GM23248 (cell line): ENCODE measurements at places on chromosomes 3 and 15. TPM values are rescaled to one million over a fixed set of nuclear protein-coding genes. Genes with fewer than 3 reads are reported as not detected.

EFCAB12 gene
- total RNA-seq: not detected in 2 replicates

NPRL2 gene
- total RNA-seq: 17.9 and 20.2 TPM in 2 replicates

GOLGA6L7 gene
- not detected in 2 replicates for total RNA-seq

RAB6B gene
- 0.38 and 0.76 TPM in 2 replicates for total RNA-seq

KLHL6 gene
- not detected in 2 replicates for total RNA-seq

EEFSEC gene
- total RNA-seq: 3.7 and 4.9 TPM in 2 replicates

DNA sequence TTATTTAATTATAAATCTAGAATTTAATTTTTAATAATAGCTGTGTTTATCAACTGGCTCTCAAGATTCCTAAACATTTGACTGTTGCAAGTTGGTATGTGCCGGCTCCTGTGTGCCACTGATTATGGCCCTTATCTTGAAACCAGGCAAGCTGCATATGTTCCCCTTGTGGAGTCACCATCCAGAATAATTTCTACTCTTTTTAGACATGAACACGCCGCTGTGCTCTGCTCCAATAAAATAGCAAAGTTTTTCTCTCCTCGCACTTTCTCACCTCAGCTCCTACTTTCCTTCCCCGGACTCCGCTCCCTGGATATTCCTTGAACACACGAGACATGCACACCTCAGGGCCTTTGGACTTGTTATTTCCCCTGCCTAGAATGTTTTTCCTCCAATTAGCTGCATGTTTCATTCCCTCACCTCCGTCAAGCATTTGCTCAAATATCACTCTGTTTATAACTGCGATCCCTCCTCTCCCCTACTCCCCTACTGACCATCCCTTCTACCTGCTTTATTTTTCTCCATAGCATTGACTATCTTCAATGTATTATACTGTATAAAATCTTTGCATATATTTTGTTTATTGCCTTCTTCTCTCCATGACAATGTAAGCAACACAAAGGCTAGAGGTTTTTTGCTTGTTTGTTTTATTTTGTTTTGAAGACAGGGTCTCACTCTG is 26.1 kb upstream of the ERICH6 start:
- DNase-seq: no peak

DNA sequence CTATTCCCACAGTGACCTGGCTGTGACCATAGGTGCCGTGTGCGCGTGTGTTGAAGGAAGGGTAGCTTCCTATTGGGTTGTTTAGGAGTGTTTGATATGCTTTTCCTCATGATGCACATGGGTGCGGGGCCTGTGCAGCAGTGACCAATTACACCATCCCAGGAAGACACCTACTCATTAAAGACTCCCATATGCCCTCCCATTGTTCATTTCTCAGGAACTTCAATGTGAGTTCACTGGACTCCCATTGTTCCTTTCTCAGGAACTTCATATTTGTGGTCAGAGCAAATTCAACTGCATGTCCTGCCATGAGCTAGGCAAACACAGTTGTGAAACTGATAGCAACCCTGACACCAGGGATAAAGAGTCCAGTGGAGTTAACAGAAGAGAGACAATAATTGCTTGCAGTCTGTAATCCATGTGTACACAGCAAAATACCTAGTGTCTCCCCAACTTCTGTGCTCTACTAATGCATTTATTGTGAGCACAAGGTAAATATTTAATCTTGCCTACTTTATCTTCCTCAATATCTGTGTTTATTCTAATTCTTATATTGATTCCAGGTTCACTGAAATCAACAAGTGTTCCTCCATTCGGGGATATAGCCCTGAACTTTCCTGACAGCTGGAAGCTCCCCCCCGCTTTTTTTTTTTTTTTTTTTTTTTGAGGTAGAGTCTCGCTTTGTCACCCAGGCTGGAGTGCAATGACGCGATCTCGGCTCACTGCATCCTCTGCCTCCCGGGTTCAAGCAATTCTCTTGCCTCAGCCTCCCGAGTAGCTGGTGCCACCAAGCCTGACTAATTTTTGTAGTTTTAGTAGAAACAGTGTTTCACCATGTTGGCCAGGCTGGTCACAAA is 57.5 kb upstream of the GCNT3 start:
- peak; percentile 76 for DNase-seq

DNA sequence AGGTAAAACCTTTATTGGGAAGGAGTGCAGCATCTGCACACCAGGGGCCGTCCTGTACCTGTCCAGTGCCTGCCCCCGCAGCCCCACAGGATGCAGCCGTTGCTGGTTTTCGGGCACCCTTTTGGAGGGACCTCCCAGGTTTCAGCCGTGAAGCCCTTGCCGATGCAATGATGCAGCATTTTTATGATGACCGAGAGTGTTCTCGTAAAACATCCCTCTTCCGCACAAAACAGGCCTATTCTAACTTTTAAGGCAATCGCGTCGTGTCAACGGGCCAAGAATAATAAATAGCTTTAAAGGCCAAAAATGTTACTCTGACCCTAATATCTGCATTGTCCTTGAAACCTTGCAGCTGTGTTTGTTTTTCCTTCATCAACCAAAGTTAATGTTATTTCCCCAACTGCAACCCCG is 126.1 kb downstream of the LRRK1 start:
- DNase-seq: no peak

DNA sequence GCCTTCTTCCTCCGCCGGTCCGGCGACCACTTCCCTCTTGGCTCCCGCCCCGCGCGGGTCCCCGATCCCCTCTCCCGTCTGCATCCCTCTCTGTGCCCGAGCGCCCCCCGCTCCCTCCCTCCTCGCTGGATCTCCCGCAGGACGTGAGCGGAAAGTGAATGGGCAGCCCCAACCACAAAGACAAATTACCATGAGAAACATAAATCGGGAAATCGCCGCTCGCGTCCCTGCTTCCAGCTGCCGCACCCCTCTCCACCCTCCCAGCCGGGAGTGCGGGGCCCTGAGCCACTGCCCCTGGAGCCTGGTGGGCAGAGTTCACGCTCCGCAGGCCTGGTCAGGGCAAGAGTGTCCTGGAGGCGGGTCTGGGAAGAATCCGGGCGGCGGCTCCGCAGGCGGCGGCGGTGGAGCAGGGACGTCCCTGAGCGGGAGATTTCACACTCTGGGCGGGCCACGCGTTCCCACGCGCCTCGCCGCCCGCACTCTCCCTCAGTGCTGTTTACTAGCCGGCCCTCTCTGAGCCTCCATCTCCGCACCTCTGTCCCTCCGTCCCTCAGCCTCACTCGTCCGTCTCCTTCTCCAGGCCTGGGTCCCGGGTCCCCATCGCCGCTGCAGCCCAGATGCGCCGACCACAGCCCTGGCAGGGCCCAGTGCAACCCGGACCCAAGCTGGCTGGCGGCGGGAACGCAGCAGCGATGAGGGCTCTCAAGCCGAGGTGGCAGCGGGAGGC is 835 bp downstream of the SEMA5B start:
- peak; percentile 44 for DNase-seq

GRCh38 chr15:101660005-101660404 is 7.8 kb upstream of the TM2D3 start:
- no peak for DNase-seq

- DNase-seq: no peak
Measured at GRCh38 chr15:47736143-47736786, 19.0 kb downstream of the SEMA6D start.

DNA sequence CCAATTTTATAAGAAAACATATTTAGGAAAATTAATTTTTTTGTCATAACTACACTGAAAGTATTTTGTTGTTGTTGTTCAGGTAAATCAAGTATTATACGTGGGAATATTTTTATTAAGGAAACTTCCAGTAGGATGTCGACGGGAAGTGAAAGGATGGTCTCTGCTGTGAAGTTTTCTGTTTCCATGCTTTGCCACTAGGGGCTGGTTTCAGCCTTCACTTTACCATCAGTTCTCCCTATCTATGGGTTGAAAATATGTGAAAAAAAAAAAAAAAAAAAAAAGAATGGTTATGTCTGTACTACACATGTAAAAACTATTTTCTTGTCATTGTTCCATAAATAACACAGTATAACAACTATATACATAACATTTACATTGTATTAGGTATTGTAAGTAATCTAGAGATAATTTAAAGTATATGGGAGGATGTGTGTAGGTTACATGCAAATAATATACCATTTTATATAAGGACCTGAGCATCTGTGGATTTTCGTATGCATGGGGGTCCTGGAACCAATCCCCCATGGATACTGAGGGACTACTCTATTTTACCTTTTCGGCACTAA is 136.7 kb downstream of the SMAD6 start:
- peak; percentile 62 for DNase-seq

DNA sequence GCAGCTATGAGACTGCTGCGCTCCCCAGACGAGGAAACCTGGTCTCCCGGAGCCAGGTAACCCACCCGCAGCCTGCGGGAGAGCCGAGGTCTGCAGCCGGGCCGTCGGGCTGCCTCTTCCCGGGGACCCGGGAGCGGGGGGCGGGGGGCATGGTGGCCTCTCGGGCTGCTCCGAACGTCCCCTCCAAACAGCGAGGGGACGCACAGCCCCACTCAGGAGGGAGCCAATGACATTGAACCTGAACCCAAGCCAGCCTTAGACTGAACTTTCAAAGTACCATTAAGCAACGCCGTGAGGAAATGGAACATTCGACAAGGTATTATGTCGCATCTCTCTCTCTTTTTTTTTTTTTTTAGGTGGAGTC is 29.8 kb upstream of the ALDH1A3 start:
- no peak for DNase-seq

DNA sequence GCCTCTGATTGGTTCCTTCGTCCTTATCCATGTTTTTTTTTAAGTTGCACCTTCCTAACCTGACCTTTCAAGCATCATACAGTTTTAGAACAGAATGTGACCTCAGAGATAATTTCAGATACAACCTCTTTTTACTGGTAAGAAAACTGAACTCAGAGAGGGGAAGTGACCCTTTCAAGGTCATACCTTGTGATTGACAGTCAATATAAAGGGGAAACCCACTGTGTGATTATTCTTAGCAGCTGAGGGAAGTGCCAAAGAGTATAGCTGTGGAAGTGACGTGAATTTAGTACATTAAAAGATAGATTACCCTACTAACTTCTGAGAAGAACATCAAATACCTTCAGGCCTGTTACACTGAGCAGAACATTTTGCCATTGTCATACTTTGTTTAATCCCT is 319.4 kb downstream of the NEK10 start:
- no peak for DNase-seq

DNA sequence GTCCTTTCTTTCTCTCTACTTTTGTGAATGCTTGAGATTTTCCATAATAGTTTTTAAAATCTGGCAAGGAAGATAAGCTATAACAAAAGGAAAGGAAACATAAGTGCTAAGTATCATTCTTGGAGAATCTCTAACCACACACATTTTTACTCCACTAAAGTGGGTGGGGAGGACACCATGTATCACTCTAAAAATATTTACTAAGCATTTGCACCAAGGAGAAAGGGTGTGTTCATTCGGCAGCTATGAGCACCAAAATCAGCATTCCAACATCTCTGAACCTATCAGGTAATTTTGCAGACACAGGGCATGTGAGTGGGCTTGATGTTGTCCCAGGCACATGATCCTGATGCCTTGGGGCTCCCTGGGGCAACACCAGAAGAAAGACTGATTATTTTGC is 5.5 kb downstream of the B4GALT4 start:
- peak; percentile 81 for DNase-seq

DNA sequence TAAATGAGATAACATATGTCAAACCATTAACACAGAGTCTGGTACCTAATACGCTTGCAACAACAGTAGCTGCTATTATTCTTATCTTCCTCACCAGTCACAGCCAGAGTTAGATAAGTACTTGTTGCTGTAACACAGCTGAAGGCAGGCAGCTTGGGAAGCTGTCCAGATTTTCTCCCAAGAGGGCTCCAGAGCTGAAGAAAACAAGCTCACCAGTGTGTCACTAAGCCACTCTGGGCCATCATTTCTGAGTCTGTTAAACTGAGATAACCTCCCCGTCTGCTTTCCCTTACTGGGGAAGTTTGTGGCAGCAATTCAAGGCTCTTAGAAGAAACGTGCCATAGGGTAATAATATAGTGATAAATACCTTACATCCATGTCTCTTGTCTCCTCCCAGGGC is 226.3 kb downstream of the TAFA4 start:
- no peak for DNase-seq

DNA sequence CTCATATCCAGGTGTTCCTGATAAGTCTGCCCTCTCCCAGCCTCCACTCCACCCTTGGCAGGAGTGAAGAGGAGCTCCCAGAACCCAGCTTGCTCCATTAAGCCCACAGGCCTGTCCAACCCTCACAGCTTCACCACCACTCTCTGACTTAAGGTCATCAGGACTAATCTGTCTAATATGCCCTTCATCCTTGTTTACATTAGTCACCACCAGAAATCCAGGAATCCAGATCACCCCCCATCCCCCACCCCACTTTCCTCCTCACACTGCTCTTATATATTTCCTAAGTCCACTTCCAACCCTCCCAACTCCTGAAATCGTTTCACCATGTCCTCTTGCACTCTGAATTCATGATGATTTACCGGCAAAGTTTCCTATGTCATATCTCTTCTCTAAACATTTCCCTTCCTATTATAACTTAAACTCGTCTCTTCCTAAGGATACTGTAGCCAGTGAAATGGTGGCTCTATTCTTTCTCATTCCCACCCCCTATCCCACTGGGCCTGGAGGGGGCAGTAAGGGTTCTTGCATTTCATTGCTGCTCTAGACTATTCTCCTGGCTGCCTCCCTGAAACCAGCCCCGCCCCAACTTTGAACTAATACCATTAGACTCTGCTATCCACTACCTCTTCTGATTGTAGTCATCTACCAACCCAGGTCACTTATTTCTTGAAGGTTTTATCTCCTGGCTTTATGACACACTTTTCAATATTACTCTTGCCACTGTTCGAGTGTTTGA is 43.4 kb downstream of the PPP2R3A start:
- no peak for DNase-seq

GRCh38 chr15:75232826-75233503 is 25.2 kb upstream of the GOLGA6C start:
- no peak for DNase-seq
